Naive thymus-derived CD8-positive, alpha-beta T cell (primary cell): ENCODE measurements at places on chromosomes 7 and 10. TPM values are rescaled to one million over a fixed set of nuclear protein-coding genes. Genes with fewer than 3 reads are reported as not detected.

- H3K4me1 ChIP-seq: peaks cover 54% of the 10 kb centered on the region
- DNase-seq: peak; percentile 35
- H3K27me3 ChIP-seq: no peaks in the 10 kb centered on the region
- no peak overlapping the region for H3K4me3 ChIP-seq
- H3K27ac ChIP-seq: peak overlapping the region; percentile 91
These were observed 25.3 kb upstream of the C10orf95 start for GRCh38 chr10:102476466-102477141.

NANOS1 gene
- 0.55 TPM for total RNA-seq

- DNase-seq: no peak
- peak within 1 kb of the TSS; percentile 46 for H3K4me3 ChIP-seq
- H3K27me3 ChIP-seq: peaks cover 18% of the 10 kb centered on the region
- peak within 1 kb of the TSS; percentile 41 for H3K27ac ChIP-seq
These were observed at the start of gene GPR85 for GRCh38 chr7:113086431-113086888. TSS of gene GPR85 (minus strand) at chr7:113086827. CDS start at chr7:113084721, 2,106 bp downstream.

PNLIP gene
- not detected for total RNA-seq

- no peak for DNase-seq
- no peaks in the 10 kb centered on the region for H3K27me3 ChIP-seq
- no peak overlapping the region for H3K4me3 ChIP-seq
- H3K36me3 ChIP-seq: no peaks in the 10 kb centered on the region
- H3K27ac ChIP-seq: no peak overlapping the region
- H3K4me1 ChIP-seq: peaks cover 15% of the 10 kb centered on the region
These were observed 2.5 kb downstream of the ZYX start for GRCh38 chr7:143383642-143383957.
